ENCODE measurements at places on chromosomes 4 and X.

- no peak for DNase-seq
Observed at GRCh38 chr4:24603343-24603742, 19.0 kb upstream of the DHX15 start.

DNA sequence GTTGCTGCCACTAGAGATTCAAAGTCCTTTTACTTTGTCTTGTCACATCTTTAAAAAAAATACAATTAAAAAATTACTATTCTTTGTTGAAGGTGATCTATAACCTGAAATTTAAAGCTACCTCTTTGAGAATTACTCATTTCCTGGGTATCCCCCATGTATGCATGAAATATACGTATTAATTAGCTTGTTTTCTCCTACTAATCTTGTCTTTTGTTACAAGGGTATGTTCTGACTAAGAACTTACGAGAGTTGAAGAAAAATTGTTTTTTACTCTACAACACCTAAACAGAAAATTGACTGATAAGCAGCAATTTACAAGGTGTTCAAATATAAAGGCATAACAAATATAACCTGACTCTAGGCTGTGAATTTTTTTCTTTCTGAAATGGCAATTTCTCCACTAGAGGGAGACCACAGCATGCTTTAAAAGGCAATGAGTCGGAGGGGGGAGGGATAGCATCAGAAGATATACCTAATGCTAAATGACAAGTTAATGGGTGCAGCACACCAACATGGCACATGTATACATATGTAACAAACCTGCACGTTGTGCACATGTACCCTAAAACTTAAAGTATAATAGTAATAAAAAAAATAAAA lies 249.6 kb downstream of the OPHN1 start:
- DNase-seq, result no peak

GRCh38 chrX:50691820-50692219 lies 122.2 kb downstream of the SHROOM4 start:
- DNase-seq, result no peak

DNA sequence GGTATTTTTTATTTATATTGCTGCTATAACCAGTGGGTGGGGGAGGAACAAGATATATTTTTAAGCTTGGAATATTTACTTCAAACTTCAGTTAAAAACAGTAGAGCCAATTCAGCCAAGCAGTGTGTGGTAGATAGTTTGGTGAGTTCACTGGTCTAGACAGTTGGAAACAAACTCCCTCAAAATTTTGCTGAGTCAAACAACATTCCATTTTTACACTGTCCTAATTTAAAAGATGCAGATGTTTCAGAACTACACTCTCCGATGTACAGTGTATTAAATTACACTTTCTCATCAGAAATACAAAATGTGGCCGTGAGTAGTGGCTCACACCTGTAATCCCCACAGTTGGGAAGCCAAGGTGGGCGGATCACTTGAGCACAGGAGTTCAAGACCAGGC lies 23.3 kb downstream of the PRKX start:
- DNase-seq, result no peak

GRCh38 chrX:68443155-68443868 lies 10.0 kb upstream of the OPHN1 start:
- no peak for DNase-seq

DNA sequence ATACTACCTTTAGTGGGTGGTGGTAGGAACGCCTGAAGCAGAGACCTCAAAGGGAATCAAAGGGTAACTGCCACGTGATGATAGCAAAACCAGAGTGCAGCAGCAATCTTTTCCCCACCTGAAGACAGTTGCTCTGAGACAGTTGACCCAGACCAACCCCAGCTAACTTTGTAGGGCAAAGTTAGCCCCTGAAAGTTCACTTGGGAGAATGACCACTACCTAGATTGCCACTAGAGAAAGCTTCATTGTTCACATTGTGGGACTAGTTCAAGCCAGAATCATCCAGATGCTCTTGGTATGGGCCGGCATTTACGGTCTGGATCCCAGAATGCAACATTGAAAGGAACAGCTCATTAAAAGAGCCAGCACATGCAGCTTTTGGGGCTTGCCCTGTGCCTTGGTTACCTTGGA lies 4.1 kb downstream of the SEPTIN6 start:
- DNase-seq, result no peak

- no peak for DNase-seq
Observed at GRCh38 chr4:53935780-53936179, 128.6 kb downstream of the CHIC2 start.
